ENCODE measurements at places on chromosomes 7 and 10.

DNA sequence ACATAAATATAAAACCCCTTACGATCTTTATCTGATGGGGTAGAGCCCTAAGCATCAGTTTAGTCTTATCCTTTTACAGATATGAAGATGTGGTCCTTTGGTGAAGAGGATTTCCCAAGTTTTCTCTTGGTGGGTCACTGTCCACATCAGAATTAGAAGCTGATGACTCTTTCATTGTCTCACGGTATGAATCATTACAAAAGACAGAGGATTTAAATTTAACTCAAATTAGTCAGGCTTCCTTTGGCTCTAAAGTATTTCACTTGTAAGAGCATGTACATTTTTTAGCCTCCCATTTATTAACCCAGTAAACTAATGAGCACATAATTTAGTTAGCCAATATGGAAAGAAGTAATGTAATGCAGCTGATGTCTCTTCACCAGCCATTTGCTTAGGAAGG is 49.9 kb upstream of the TMEM26 start:
- no peak for DNase-seq

DNA sequence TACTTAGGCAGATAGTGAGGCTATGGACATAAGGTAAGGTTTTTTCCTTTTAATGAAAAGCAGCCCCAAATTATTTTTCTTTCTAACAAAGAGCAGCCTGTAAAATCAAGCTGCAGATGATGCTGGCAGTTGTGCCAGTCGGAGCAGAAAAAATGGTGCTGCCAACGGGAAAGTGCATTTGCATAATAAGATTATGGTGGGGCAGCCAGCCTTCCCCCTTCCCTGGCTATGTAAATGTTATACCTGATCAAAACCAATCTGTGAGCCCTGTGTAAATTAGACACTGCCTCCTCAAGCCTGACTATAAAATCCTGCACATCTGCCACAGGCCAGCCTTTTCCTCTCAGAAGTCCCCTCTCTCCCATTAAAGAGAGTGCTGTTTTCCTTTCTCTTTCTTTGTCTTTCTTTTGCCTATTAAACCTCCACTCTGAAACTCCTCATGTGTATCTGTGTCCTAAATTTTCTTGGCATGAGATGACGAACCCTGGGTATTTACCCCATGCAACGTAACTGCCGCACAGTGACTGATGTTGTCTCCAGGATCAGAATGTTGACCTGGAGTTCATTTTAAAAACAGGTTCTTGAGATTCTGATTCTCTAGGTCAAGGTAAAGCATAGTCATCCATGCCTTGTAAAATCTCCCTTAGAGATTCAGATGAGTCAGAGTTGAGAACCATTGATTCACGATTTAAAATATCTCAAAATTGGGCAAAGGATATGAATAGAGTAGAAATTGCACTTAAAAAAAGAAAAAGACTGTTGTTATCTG is 167.3 kb upstream of the C1GALT1 start:
- no peak for DNase-seq

DNA sequence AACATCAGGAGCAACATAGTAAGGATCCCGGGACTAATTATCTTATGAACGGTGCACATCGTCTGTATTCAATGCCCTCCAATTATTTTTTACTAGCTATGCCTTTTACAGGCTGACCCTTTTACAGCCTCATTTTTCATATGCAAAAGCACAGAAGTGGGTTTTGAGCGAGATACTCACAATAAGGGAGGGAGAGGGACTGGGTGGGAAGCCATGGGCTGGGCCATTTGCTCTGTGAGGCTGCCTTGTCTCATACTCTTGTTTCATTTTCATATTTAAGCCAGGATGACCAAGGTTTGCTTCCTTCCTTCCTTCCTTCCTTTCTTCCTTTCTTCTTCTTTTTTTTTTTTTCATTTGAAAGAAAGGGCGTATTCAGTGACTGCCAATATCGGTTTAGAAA is 259.3 kb downstream of the TRIL start:
- no peak for DNase-seq

DNA sequence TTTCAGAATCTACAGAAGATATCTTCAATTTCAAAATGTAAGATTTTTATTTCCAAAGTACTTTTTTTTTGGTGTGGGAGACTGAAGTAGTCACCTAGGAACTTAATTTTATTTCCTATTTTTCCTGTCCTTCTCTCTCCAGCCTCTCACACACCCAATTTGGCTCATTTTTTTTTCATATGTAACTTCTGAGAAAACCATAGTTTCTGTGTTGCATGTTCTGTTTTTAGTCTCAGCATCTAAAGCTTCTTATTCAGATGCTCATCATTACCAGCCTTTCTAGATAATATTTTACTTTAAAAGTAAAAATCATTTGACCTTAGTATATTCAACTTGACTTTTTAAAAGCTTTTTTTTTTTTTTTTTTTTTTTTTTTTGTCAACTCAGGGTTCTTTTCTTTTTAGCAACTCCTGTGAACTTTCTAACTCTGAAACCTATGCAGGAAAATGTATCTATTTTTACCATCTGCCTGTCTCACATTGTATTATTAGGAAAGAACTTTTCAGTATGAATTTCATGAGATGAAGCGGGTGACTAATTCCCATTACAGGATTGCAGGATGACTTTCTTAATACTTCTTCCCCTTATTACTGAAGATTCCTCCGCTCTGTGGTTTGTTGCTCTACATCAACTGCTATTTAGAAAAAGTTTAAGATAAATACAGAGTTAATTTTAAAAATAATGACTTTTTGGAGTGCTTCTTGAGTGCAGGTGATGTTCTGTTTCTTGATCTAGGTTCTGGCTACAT is 73.6 kb upstream of the LSM8 start:
- DNase-seq: no peak

- DNase-seq: no peak
These were observed 70.9 kb downstream of the MBL2 start for GRCh38 chr10:52701647-52702046.

- DNase-seq: no peak
These were observed 45.2 kb upstream of the TMEM213 start for GRCh38 chr7:138752518-138753149.

DNA sequence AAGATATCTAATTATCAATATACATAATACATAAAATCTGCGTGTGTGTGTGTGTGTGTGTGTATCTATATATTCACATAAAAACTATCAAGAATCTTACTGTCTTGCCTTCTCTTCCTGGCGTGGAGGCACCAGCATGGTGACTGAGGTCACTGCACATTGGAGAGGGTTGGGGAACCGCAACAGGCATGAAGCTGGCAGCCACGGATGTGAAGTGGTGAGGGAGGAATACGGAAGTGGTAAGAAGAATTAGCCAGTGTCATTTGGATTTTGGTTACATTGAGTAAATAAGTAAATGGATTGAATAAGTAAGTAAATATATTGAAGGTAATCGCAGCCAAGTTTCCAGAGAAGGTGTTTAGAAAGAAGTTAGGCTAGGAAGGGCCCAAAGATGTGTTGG is 85.1 kb downstream of the TRIM24 start:
- DNase-seq: no peak

Measured in WTC11 (cell line).